Esophagus muscularis mucosa (tissue), 4 donors: ENCODE measurements at places on chromosomes 7 and 10. TPM values are rescaled to one million over a fixed set of nuclear protein-coding genes. Genes with fewer than 3 reads are reported as not detected.
A peak's percentile ranks its signal among the peaks of the same experiment; 100 is the strongest.

DNA sequence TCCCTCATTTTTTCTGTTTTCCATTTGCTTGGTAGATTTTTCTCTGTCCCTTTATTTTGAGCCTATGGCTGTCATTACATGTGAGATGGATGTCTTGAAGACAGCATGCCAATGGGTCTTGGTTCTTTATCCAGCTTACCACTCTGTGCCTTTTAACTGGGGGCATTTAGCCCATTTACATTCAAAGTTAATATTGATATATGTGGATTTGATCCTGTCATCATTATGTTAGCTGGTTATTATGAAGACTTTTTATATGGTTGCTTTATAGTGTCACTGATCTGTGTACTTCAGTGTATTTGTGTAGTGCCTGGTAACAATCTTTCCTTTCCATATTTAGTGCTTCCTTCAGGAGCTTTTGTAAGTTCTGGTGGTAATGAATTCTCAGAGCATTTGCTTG, 89.3 kb upstream of the UNC5B start:
- no peak overlapping the region for H3K27ac ChIP-seq
- DNase-seq: no peak
- H3K36me3 ChIP-seq: no peaks in the 10 kb centered on the region
- H3K27me3 ChIP-seq: no peaks in the 10 kb centered on the region
- H3K4me1 ChIP-seq: peaks cover 3% of the 10 kb centered on the region

- no peak overlapping the region for H3K27ac ChIP-seq
- no peaks in the 10 kb centered on the region for H3K36me3 ChIP-seq
- H3K4me1 ChIP-seq: no peaks in the 10 kb centered on the region
- H3K27me3 ChIP-seq: no peaks in the 10 kb centered on the region
- DNase-seq: peak; percentile 42
Observed at GRCh38 chr7:4037308-4037707, 644.8 kb upstream of the FOXK1 start.

DNA sequence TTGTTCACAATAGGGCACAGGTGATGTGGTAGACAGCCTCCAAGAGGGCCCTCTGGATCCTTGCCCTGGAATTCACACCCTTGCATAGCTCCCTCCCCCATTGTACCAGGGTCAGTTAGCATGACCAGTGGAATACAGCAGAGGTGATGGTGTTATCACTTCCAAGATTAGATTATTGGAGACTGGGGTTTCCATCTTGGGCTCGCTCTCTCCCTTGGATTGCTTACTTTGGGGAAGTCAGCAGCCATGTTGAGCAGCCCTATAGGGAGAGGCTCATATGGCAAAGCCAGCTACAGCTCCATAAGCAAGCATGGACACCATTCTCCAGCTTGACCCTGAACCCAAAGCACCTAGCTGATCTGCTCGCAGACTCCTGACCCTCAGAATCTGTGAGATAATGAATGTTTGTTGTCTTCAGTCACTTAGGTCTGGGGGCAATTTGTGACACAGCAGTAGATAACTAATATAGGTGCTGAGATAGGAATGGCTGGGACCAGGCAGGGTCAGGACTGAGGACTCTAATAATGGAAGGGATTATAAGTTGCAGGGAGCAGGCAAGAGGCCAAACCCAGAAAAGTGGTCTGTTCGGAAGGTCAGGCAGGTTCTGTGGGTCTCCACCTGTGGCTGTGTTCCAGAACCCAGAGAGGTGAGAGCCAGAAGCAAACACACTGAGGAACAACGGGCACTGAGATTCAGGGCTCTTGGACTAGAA, 22.9 kb downstream of the TBXAS1 start:
- H3K36me3 ChIP-seq: no peaks in the 10 kb centered on the region
- DNase-seq: no peak
- H3K4me3 ChIP-seq: no peak overlapping the region
- H3K27ac ChIP-seq: no peak overlapping the region
- peaks cover 17% of the 10 kb centered on the region for H3K4me1 ChIP-seq
- no peaks in the 10 kb centered on the region for H3K27me3 ChIP-seq

DNA sequence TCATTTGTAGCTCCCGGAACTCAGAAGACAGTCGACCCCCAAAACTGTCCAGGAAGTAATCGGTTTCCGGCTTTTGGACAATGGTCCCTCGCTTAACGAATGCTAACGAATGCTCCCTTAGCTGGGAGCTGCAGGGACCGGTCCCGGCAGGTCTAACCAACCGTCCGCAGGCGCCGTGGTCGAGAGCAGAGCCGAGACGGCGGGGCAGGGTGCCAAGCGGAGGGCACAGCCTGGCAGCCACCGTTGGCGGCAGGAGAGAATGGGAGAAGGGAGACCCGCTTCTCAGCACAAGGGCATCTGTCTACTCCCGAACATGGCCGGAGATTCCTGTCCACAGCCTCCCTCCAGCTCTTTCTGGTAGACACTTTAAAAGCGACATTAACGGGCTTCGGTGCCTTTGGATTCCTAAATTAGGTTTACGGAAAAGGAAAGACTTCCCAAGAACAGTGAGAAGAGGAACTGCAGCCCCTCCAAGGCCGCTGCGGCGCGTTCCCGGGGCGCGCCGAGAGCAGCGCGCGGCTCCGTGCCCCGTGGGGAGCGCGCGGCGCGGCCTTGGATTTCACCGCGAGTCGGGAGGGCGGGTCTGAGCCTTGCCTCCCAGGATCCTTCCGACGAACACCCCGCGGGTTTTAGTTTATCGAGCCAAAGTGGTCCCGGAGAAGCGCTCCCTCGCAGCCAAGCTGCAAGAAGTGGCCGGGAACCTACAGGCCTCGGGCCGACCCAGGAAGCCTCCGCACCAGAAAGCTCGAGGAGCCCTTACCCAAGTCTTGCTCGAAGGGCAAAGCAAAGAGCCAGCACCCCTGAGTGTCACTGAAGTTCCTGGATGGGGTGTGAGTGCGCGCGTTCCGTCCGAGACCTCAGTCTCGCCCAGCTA, 3.6 kb upstream of the TBX20 start:
- no peaks in the 10 kb centered on the region for H3K36me3 ChIP-seq
- no peak overlapping the region for H3K4me3 ChIP-seq
- peaks cover 39% of the 10 kb centered on the region for H3K4me1 ChIP-seq
- DNase-seq: no peak
- peaks cover 69% of the 10 kb centered on the region for H3K27me3 ChIP-seq

- no peaks in the 10 kb centered on the region for H3K36me3 ChIP-seq
- peaks cover 65% of the 10 kb centered on the region for H3K4me1 ChIP-seq
- H3K27ac ChIP-seq: peak overlapping the region; percentile 67
- no peaks in the 10 kb centered on the region for H3K27me3 ChIP-seq
- DNase-seq: no peak
- no peak overlapping the region for H3K4me3 ChIP-seq
Observed at GRCh38 chr10:33279811-33280602, 54.5 kb downstream of the NRP1 start.

GRCh38 chr7:79452495-79453265, 787 bp downstream of the MAGI2 start:
- H3K4me3 ChIP-seq: peak overlapping the region; percentile 81
- no peaks in the 10 kb centered on the region for H3K36me3 ChIP-seq
- H3K27me3 ChIP-seq: no peaks in the 10 kb centered on the region

DNA sequence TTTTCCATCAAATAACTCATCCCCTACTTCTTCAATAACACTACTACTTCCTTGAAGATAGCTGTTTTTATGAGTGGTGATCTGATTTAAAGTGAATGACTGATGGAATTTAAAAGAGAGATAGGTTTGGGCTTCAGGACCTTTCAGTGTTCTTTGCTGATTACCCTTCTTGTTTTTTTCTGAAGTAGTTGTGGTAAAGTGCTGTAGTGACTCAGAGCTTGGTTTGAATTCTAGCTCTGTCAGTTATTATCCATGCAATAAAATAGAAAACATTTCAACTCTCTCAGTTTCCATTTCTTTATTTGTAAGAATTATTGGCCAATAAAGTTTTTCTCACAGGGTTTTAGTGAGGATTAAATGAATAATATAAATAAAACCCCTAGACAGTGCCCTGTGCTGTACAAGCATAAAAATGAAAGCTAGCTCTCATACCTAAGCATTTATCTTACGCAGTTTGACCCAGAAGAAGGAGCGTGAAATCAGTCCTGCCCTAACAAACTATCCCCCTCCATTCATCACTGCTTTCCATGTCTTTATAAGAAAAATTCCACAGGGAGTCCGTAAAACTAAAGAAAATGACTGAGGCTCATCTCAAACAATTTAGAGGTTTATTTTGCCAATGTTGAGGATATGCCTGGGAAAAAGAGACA, 25.1 kb upstream of the AKAP9 start:
- H3K36me3 ChIP-seq: no peaks in the 10 kb centered on the region
- H3K4me3 ChIP-seq: no peak overlapping the region
- DNase-seq: no peak
- H3K27me3 ChIP-seq: no peaks in the 10 kb centered on the region
- H3K4me1 ChIP-seq: no peaks in the 10 kb centered on the region

- no peak overlapping the region for H3K27ac ChIP-seq
- H3K4me3 ChIP-seq: no peak overlapping the region
- H3K36me3 ChIP-seq: no peaks in the 10 kb centered on the region
- no peaks in the 10 kb centered on the region for H3K27me3 ChIP-seq
Observed at GRCh38 chr10:4011136-4011812, 226.3 kb upstream of the KLF6 start.

The CLRN3 gene
- total RNA-seq: not detected

The ADCYAP1R1 gene
- total RNA-seq: 31.1 TPM

The SFXN3 gene
- total RNA-seq: 78.4 TPM

The CLDN15 gene
- total RNA-seq: 5.3 TPM

The UTF1 gene
- total RNA-seq: not detected
